ENCODE measurements at places on chromosomes 3 and 15. TPM values are rescaled to one million over a fixed set of nuclear protein-coding genes. Genes with fewer than 3 reads are reported as not detected.

AZI2 gene
- 68.7 TPM for total RNA-seq

SPRED1 gene
- 15.8 TPM for total RNA-seq

KIF9 gene
- total RNA-seq = 10.0 TPM

BUB1B gene
- total RNA-seq = 12.8 TPM

COL6A5 gene
- not detected for total RNA-seq

TNFAIP8L3 gene
- 49.9 TPM for total RNA-seq

ARL8B gene
- total RNA-seq = 63.5 TPM

STARD5 gene
- total RNA-seq = 2.1 TPM

PLA2G4D gene
- total RNA-seq = not detected

FOXB1 gene
- not detected for total RNA-seq

ARPP21 gene
- not detected for total RNA-seq

ACKR4 gene
- total RNA-seq = 0.85 TPM

ACSBG1 gene
- not detected for total RNA-seq

NDN gene
- 40.3 TPM for total RNA-seq

- DNase-seq = no peak
Measured at GRCh38 chr3:43298292-43298691, 12.0 kb downstream of the SNRK start.

- peak; percentile 49 for DNase-seq
Measured at GRCh38 chr15:65833501-65834205, 35.6 kb upstream of the RAB11A start.

- DNase-seq = no peak
Measured at GRCh38 chr15:45863881-45864580, 229.2 kb downstream of the SQOR start.

DNA sequence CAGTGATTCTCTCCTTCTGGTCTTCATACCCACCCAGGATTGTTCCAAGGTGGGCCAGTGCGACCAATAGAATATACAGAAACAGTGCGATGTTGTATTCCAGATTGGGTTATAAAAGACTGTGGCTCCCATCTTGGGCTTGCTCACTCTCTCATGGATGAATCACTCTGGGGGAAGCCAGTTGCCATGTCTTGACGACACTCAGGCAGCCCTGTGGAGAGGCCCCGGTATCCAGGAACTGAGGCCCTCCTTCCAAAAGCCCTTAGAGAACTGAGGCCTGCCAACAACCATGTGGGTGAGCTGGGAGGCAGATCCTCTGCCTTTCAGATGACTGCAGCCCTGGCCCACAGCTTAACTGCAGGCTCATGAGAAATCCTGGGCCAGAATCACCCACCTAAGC, 57.2 kb downstream of the SH3GL3 start:
- no peak for DNase-seq

DNA sequence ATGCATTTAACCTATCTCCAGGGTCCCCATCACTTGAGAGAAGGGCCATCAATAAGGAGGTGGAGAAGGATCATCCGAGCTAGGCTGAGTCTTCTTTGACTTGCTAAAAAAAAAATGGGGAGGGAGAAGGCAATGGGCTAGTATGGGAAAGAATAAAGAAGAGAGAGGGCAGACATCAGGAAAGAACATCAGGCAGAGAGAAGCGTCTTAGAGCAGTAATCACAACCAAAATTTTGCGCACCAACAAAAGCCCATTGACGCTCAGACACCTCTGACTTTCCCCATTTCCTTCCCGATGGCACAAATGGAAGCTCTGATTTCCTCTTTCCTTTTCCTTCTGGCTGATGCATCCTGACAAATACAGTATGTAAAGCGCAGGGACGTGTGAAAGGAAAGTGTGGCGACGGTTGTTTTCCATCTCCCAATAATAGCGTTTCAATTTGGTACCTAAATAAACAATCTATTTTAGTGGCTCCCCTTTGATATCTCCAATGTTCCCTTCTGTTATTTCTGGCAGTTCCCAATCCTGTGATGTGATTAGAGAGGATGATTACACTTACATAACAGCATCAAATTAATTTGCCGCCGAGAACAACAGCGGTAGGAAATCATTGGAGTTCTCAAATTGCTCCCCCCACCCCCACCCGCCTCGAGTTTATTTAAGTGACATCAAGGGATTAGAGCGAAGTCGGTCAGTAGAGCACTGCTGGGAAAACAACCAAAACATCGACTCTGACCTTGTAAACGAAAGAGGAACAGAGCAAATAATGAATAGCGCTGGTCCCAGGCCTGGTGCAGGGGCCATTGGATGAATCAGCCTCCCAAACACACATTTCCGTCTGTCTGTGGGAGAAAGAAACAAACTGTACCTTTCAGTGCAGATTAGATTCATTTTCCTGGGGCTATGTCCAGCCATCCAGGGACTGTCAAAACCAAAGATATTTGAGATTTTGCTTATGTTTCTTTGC, 273.3 kb upstream of the ICE2 start:
- peak; percentile 86 for DNase-seq

DNA sequence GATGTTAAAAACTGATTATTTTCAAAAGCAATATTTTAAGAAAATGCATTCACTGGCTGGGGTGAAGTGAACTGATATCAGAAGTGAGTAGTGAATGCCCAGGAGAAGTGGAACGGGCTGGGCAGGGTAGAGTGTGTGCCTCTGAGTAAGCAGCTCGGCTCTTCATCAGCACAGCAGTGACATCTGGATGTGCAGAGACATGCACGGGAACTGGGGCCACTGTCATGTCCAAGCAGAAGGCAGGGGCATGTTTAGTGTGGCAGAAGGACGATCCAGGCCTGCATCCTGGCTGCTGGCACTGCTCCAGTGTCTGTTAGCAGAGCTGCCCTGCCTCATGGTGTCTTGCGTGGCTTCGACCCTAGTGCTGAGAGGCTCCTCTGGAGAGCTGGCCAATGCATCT, 305.6 kb upstream of the LRRFIP2 start:
- no peak for DNase-seq

DNA sequence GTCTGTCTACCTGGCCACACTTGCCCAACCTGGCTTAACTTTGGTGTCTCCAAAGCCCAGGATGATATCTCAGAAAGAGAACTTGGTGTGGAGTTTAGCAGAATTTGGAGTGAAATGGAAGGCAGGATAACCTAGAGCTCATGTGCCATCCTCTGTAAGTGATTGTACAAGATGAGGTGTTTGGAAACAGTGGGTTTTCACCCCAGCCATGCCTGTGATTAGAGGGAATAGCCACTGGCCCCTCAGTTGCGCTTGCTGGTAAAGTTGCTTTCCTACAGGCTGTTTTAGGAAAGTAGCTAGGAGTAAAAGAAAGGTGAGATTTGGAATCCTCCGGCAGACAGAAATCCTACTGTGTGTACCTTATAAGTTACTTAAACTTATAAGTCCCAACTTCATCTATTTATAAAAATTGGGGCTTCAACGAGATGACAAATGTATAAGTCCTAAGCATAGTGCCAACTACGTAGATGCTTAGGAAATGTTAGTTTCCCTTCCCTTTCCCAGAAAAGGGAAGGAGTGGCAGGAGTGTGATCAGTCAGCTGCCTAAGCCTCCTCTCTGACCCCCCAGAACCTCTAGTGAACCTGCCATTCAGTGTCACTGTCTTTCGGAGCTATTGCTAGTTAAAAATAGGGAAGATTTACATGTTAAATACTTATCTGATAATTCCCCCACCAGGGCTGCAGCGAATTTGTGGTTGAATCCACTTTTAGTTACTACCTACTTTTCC, 13.4 kb upstream of the BMF start:
- no peak for DNase-seq

DNA sequence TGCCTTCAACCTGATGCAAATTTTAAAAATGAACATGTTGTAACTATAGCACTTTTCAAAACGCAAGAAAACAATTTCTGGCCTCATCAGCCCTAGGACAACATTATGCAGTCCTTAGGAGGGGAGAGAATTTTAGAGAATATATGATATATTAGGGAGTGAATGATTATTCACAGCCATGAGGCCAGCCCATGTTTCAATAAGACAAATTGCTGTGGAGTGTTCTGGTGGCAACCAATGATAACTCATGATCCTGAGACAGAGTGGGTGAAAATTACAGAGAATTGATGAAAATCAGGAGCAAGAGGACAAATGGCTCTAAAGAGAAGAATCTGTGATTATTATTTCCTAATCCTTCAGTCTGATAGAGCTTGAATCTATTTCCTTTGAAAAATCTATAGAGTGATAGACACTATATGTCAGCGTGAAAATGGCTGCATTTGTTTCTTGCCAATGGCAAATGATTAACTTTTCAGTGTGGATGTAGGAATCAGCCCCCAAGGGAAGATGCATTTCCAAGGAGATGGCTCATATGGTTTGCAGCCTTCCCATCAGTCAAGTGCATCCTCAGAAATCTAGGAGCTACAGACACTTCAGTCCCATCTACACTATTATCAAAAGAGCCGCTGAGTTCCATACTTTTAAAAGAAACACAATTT, 761.0 kb upstream of the ARRDC4 start:
- no peak for DNase-seq

DNA sequence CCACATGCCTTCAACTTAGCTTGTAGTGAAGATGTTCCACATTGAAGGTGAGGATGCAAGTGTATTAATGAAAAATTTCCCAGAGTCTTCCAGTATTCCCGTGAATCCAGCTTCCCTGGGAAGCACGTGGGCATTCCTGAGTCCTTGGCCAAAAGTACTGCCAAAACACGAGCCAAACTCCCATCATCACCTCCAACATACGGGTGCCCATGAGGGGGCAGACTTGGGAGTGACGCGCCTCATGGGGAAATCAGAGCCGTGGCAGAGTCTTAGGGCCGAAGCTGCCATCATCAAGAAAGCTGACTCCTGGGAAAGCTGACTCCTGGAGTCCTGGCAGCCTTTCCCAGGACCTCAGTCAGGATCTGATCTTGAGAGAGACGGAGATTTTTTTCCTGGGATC, 20.1 kb upstream of the TM2D3 start:
- DNase-seq = no peak

DNA sequence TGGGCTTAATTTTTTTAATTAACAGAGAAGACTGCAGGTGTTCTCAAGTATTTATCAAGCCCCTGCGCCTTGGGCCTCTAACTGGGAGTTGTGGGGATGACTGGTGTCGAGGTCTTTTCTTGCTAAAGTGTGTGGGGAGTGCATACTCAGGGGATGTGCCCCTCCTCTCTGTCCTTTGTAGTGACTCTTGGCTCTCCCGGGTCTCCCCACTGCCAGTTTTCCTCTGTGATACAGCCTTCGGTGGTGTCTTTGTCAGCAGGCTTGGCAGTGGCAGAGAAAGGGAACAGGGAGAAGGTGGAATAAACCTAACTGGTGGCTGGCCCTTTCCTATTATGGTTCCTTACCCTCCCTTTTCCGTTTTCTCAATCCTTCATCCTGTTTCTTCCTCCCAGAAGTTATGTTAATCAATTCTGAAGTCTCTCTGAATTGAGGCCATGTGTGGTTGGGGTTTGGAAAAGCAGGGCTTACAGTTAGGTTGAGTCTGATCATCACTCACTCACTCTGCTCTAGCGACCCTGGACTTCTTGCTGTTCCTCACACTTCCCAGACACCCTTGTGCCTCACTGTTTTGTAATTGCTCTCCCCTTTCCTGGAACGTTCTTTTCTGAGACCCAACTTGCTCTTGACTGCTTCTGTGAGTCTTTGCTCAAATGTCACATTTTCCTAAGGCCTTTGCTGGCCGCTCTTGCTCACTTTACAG, 158.1 kb downstream of the PTPRG start:
- DNase-seq = no peak

DNA sequence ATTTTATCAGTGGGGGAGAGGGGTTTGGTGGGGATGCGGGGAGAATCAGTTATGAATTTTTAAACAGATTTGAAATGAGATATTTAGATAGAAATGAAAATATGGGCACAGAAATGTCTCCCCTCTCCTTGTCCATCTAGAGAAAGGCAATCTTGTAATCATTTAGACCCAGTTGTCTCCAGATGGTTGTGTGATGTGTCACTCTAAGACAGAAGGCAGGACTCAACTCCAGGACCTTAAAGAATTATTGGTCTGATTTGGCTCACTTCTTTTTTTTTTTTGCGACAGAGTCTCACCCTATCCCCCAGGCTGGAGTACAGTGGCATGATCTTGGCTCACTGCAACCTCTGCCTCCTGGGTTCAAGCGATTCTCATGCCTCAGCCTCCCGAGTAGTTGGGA, 77.2 kb downstream of the EOMES start:
- DNase-seq = no peak

GRCh38 chr15:72411111-72411510, 13.0 kb downstream of the TMEM202 start:
- DNase-seq = no peak
